ENCODE measurements at places on chromosomes 2 and 18.

- DNase-seq = no peak
These were observed 92.2 kb downstream of the STPG4 start for GRCh38 chr2:47062681-47063537.

DNA sequence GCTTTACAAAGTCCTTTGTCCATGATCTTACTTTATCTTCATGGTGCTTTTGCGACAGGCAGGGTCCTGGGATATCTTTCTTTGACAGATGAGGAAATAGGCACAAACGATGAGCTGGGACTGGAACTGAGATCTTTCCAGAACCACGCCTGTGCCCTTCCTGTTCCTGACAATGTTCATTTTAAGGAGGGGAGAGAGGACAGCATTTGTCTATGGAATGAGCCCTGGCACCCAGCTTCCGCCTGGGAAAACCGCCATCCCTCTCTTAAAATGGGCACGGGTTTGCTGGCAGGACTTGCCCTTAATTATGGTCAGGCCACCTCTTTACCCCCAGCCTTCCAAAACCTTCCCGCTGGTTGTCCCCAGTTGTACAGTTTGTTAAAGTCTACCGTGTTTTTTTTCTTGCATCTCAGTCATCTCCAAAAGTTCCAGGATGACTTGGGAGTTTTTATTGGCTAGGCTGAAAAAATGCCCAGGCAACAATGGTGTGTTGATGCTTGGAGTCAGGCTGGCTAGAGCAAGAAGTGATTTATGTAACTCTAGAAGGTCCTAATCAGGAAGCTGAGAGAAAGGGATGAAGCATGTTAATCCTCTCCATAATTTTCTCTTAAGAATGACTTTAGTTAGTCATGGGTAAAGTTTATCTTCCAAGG, 264.9 kb upstream of the EPAS1 start:
- no peak for DNase-seq

DNA sequence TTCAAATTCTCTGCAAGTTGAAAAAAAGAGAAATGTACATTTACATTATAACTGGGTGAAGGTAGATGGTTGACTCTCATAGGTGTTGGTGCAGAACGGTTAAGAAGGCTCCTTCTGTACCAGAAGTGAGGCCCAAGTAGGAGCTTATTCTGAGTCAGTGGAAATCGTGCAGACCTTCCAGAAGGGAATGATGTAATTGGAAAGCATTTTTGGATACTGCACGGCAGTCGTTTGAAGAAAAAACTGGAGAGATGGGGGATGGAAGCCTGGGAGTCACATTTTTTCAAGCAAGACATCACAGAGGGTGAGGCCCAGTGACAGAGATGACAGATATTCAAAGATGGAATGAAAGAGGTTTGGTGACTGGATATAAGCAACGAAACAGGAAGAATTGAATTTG, 39.4 kb downstream of the HRH4 start:
- no peak for DNase-seq

DNA sequence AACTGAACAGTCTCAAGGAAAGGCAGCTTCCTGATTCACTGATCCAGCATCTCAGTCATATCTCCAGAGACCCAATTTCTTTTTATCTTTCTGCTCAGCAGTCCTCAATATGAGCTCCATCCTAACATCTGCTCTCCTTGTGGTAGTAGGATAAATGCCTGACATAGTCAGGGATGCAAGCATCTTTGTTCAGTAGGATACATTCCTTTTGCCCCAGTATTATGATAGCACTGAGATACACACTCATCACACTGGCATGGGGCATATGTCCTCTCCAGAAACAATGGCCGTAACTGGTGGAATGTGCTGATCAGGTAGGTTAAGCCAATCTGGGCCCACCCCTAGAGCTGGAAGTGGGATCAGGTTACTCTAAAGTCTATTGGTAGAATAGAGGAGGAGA, 207.2 kb downstream of the ETAA1 start:
- no peak for DNase-seq

- DNase-seq = no peak
These were observed 2.2 kb downstream of the ONECUT2 start for GRCh38 chr18:57437402-57437765.

DNA sequence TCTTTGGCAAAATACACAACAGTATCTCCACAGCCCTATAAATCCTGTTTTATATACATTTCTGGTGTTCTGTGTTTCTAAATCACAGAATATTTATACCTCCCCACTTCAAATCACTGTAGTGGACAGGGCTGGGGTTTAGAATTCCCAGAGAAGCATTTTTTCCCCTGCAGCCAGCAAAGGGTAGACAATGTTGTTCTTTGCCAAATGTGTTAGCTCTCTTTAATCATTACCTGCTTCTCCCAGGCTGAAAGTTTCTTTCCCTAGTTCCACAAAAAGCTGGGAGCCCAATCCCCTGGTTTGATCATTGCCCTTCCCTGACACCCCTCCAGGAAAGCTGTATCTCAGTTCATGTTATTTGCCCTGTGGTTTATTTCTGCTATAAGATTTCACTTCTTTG, 520.0 kb upstream of the SPHKAP start:
- no peak for DNase-seq

- no peak for DNase-seq
These were observed 51.0 kb upstream of the ZNF532 start for GRCh38 chr18:58813561-58814225.

- DNase-seq = no peak
These were observed 415.9 kb downstream of the GRB14 start for GRCh38 chr2:164205347-164205746.

GRCh38 chr2:20198796-20199632, 25.9 kb downstream of the SDC1 start:
- no peak for DNase-seq

- no peak for DNase-seq
These were observed 36.9 kb upstream of the LBH start for GRCh38 chr2:30194421-30194820.

DNA sequence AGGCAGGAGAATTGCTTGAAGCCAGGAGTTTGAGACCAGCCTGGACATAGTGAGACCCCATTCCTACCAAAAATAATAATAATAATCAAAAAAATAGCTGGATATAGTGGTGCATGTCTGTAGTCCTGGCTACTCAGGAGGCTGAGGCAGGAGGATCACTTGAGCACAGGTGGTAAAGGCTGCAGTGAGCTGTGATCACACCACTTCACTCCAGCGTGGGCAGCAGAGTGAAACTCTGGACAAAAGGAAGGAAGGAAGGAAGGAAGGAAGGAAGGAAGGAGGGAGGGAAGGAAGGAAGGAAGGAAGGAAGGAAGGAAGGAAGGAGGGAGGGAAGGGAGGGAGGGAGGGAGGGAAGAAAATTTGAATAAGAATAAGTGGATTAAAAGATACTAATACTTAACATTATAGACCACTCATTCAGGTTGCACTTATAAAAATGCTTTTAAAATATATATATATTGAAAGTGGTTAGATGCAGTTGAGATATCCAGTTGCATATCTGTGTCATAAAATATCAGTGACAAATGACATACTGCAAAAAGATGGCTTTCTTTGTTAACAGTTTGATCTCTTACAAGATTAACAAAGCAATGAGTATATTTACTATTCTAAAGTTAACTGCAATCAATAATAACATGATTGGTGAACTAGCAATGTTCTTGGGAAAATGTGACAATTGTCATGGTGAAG, 702.4 kb downstream of the CPS1 start:
- DNase-seq = no peak
